Motor neuron (in vitro differentiated cells): ENCODE measurements at places on chromosomes 13 and 19.
A peak's percentile ranks its signal among the peaks of the same experiment; 100 is the strongest.

GRCh38 chr19:56995303-56995702 lies 124.5 kb upstream of the USP29 start:
- ATAC-seq = peak; percentile 59

GRCh38 chr13:33846303-33847062 lies 28.5 kb downstream of the RFC3 start:
- no peak for ATAC-seq

- no peak for ATAC-seq
These were observed 21.0 kb downstream of the DHX34 start for GRCh38 chr19:47370045-47370611.

DNA sequence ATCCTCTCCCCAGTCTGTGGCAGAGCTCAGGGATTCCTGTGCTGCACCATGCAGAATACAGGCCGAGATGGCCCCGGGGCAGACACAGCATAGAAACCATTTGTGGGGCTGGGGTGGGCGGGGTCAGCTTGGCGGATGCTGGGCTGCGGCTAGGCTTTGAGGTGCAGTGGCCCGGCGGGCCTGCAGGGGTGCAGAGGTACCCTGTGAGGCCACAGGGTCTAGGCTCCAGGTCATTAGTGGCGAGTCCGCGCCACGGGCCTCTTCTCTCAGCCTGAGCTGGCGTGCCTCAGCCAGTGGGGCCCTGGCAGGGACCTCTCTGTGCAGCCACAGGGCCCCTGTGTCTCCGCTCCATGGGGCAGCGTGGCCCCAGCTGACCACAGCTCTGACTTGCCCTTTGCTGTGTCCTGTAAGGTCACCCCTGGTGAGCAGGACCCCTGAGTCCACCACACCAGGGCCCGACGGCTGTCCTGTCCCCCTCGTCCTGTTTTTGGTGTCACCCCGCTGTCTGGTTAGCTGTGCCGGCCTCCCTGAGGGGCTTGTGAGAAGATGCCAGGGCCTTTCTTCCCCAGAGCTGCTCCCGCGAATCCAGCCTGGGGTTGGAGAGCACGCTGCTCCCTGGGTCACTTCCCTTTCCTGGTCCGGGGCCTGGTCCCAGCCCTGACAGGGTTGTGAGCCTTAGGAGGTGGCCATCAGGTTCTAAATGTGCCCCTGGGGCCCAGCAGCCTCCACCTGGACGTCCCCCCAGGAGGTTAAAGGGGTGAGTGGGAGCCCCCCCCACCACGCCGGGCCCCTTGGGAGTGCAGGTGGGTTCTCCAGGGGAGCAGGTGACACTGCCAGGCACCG lies 12.1 kb downstream of the KDM4B start:
- no peak for ATAC-seq

GRCh38 chr13:44484562-44485138 lies 91.5 kb downstream of the TSC22D1 start:
- ATAC-seq = no peak

- ATAC-seq = peak; percentile 63
These were observed 34.0 kb downstream of the DPF1 start for GRCh38 chr19:38190061-38190460.
